ENCODE measurements at places on chromosomes 12 and 14.

- DNase-seq, result no peak
These were observed 70.2 kb upstream of the TCL1A start for GRCh38 chr14:95784137-95784536.

- DNase-seq, result no peak
These were observed 6.9 kb downstream of the RTRAF start for GRCh38 chr14:51996148-51996746.

DNA sequence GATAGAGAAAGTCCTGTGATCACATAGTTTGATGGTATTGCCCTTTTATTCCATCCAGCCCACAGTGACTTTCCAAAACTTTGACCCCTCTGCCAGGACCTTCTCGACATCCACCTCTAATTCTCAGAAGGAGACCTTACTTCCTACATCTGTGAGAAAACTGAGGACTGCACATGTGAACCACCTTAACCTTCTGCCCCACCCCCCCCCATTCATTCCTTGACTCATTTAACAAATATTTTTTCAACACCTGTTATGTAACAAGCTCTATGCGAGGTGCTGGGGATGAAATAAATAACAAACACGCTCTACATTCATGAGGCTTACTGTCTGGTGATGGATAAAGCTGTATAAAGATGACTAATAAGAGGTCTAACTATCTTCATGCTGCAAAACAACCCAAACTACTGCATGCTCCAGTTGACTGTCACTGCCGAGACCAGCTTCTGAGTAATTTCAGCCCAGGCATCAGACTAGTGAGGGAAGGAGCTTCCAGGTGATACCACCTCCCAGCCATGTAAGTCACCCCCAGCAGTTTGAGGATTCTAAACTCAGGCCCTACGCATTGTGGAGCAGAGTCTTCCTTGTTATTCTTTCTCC lies 1.9 kb upstream of the HAL start:
- no peak for DNase-seq

DNA sequence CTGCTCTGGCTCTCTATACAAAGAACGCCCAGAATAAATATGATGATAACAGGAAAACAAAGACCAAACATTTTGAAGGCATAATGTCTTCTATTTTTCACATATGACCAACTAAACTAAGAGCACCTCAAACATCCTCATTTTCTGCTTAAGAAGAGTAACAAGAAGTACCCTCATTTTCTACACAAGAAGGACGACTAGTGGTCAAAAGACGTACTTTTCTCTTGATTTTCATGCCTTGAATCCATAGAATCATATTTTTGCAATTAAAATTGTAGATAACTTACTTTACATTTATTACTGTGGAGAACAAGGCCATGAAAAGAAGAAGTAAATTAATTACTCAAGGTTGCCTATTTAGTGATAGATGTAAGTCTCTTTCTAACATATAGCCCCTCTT lies 358.6 kb downstream of the DUSP6 start:
- no peak for DNase-seq

GRCh38 chr12:110039085-110039807 lies 9.1 kb downstream of the C12orf76 start:
- no peak for DNase-seq

- no peak for DNase-seq
These were observed 187.8 kb upstream of the LRFN5 start for GRCh38 chr14:41418851-41419250.

DNA sequence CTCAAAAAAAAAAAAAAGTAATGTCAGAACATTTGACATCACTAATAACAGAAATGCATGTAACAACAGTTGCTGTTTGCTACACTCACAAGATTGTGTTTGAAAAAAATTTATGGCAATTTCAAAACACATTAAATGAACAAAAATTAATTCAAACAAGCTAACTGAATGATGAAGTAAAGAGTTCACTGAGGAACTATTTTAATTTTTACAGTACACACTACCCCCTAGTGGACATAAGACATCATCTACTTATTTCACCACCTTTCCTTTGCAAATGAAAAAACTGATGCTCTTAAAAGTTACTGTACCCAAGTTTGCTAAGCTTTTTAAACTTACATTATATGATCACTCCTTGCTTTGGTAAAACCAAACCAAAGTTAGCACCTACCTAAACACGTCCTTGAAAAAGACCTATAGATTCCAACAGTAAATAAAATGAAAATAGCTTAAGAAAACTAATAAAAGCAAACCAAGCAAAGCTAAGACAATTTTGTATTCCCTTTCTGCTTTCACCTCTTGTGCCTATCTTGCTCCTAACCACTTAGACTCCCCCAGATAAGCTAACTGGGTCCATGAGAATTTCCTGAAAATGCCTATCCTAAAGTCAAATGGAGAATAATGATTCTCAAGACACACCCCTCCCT lies 22.2 kb downstream of the UBE2N start:
- no peak for DNase-seq

DNA sequence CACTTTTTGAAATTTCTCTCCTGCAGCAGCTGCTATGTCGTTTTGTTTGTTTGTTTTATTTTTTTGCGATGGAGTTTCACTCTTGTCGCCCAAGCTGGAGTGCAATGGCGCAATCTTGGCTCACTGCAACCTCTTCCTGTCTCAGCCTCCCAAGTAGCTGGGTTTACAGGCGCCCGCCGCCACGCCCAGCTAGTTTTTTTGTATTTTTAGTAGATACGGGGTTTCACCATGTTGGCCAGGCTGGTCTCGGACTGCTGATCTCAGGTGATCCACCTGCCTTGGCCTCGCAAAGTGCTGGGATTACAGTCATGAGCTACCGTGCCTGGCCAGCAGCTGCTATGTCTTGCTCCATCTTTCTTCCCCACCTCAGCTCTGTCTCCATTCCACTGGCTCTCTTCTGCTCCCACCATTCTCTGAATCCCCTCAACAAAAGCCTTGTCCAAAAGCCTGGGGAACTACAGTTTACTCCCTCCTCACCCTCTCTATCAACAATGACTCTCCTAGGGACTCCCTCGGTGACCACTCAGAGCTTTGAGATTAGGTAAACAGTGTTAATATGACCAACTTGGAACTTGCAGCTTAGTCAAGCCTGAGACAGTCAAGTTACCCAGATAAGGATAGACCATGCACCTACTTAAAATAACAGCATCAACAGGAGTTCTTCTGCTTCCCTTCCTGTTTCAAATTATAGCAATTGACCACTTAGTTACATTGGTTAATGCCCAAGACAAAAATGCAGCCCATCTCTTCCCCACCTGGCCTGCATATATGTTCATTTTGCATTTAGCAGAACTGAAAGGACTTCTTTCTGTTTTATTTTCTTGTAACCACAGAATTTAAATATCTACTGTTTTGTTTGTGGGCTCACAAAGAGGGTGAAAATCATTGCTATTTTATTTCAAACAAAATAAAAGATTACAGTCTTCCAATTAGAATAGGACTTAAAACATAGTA lies 189.0 kb upstream of the AMIGO2 start:
- DNase-seq, result no peak

Measured in stimulated activated CD8-positive, alpha-beta memory T cell treated with anti-CD3 and anti-CD28 coated beads, Interleukin-7, amount 100 ng/mL, for 4 hours (primary cell).